Esophagus (tissue), 2 donors: ENCODE measurements at places on chromosomes 13 and 19. TPM values are rescaled to one million over a fixed set of nuclear protein-coding genes. Genes with fewer than 3 reads are reported as not detected.

Gene NKPD1
- polyA plus RNA-seq: 0.61 TPM

Gene XPO4
- polyA plus RNA-seq: 3.3 TPM

Gene CACNG6
- polyA plus RNA-seq: not detected

Gene ZNF20
- 1.8 TPM for polyA plus RNA-seq

Gene HSPB6
- 18.3 TPM for polyA plus RNA-seq

Gene TPTE2
- polyA plus RNA-seq: not detected

Gene ZNF28
- polyA plus RNA-seq: 2.6 TPM

Gene DLL3
- polyA plus RNA-seq: 0.04 TPM

Gene ZNF829
- polyA plus RNA-seq: 0.57 TPM

Gene SLC6A16
- polyA plus RNA-seq: 1.2 TPM

Gene KL
- 0.32 TPM for polyA plus RNA-seq

Gene FGF22
- polyA plus RNA-seq: 0.86 TPM

Gene MCEMP1
- polyA plus RNA-seq: 0.09 TPM

Gene SMIM44
- polyA plus RNA-seq: not detected

Gene POU4F1
- 0.04 TPM for polyA plus RNA-seq

Gene ZNF837
- polyA plus RNA-seq: 2.5 TPM

Gene GATAD2A
- polyA plus RNA-seq: 21.0 TPM

Gene ZNF681
- polyA plus RNA-seq: 0.67 TPM

Gene TJP3
- 118 TPM for polyA plus RNA-seq

Gene TMIGD2
- 0.47 TPM for polyA plus RNA-seq

Gene RAB3A
- polyA plus RNA-seq: 0.81 TPM

Gene SPRED3
- polyA plus RNA-seq: 0.37 TPM

Gene SIAH3
- polyA plus RNA-seq: 0.02 TPM

Gene CNFN
- polyA plus RNA-seq: 5,144 TPM

Gene CGB1
- polyA plus RNA-seq: not detected

Gene LINGO3
- 0.02 TPM for polyA plus RNA-seq

Gene ZNF772
- 0.96 TPM for polyA plus RNA-seq

Gene WDFY2
- polyA plus RNA-seq: 6.9 TPM

Gene FFAR3
- polyA plus RNA-seq: not detected

Gene DHDH
- 1.3 TPM for polyA plus RNA-seq

Gene ZSCAN18
- polyA plus RNA-seq: 20.2 TPM

Gene GAS6
- polyA plus RNA-seq: 56.5 TPM

Gene GPR180
- polyA plus RNA-seq: 1.1 TPM

Gene NMRK2
- 0.20 TPM for polyA plus RNA-seq

Gene FCHO1
- polyA plus RNA-seq: 0.75 TPM

Gene WDR62
- 2.7 TPM for polyA plus RNA-seq

Gene LIN7B
- 18.5 TPM for polyA plus RNA-seq

Gene TUBA3C
- polyA plus RNA-seq: not detected

Gene KLHL1
- polyA plus RNA-seq: not detected
